ENCODE measurements at places on chromosomes 7 and 10. TPM values are rescaled to one million over a fixed set of nuclear protein-coding genes. Genes with fewer than 3 reads are reported as not detected.
A peak's percentile ranks its signal among the peaks of the same experiment; 100 is the strongest.

DNA sequence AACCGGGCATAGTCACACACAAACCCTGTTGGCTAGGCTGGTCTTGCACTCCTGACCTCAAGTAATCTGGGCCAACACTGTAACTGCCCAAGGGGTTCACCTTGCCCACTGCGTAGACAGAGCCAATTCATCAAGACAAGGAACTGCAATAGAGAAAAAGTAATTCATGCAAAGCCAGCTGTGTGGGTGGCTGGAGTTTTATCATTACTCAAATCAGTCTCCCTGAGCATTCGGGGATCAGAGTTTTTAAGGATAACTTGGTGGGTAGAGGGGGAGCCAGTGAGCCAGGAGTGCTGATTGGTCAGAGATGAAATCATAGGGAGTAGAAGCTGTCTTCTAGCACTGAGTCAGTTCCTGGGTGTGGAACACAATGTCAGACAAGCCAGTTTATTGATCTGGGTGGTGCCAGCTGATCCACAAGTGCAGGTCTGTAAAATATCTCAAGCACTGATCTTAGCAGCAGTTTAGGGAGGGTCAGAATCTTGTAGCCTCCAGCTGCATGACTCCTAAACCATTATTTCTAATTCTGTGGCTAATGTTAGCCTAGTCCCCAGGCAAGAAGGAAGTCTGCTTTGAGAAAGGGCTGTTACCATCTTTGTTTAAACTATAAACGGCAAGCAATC is 15.6 kb upstream of the FXYD4 start:
- peaks cover under 1% of the 10 kb centered on the region for H3K27me3 ChIP-seq
- no peak overlapping the region for H3K27ac ChIP-seq
- DNase-seq = no peak
- no peaks in the 10 kb centered on the region for H3K4me1 ChIP-seq

PILRA gene
- 4.6 TPM for total RNA-seq

TPK1 gene
- total RNA-seq = 6.7 TPM

DNA sequence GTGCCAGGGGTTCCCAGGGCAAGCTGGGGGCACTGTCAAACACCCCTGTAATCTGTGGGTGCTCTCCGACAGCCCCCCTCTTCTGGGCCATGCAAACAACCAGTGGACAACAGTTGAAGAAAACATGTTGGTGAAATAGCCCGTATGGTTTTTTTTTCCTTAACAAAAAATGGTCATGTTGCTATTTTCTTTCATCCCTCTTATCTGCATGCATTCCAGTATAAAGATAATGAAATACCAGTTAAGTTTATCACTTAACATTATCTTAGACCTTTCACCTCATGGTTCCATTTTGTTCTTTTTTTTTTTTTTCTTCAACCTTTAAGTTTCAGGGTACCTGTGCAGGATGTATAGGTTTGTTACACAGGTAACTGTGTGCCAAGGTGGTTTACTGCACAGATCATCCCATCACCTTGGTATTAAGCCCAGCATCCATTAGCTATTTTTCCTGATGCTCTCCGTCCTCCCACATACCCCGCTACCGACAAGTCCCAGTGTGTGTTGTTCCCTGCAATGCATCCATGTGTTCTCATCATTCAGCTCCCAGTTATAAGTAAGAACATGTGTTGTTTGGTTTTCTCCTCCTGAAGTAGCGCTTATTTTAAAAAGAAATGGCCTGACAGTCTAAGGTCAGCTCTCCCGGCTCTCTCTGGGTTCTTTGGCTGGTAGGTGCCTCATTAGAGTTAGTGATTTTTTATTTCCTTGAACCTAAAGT is 110.1 kb downstream of the NRP1 start:
- H3K27me3 ChIP-seq = no peaks in the 10 kb centered on the region
- no peaks in the 10 kb centered on the region for H3K4me1 ChIP-seq
- H3K4me3 ChIP-seq = no peak overlapping the region
- DNase-seq = no peak
- H3K27ac ChIP-seq = no peak overlapping the region

- no peaks in the 10 kb centered on the region for H3K36me3 ChIP-seq
- H3K27me3 ChIP-seq = no peaks in the 10 kb centered on the region
- peak overlapping the region; percentile 98 for H3K4me3 ChIP-seq
- H3K27ac ChIP-seq = peak overlapping the region; percentile 88
- peak; percentile 42 for DNase-seq
Measured at GRCh38 chr10:121928528-121928884, 675 bp upstream of the ATE1 start.
